ENCODE measurements at places on chromosomes 6 and 20.
A peak's percentile ranks its signal among the peaks of the same experiment; 100 is the strongest.

DNA sequence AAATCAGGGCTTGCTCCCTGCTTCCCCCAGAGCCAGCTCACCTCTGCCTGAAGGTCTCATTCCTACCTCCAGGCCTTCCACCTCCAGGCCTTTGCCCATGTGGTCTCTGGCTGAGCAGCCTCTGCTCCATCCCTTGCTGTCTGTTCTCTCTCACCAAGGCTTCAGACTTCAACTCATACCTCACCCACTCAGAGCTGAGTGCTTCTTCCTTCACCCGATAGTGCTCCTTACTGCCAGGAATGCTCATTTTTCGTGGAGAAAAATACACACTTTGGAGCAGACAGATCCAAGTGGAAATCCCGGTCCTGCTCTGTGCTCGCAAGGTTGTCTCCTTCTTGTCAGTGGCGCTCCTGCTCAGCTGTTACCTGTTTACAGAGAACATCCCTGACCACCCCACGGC lies 7.0 kb upstream of the CDH22 start:
- DNase-seq: no peak

GRCh38 chr20:1820138-1821079 lies 74.8 kb upstream of the SIRPA start:
- DNase-seq: no peak

DNA sequence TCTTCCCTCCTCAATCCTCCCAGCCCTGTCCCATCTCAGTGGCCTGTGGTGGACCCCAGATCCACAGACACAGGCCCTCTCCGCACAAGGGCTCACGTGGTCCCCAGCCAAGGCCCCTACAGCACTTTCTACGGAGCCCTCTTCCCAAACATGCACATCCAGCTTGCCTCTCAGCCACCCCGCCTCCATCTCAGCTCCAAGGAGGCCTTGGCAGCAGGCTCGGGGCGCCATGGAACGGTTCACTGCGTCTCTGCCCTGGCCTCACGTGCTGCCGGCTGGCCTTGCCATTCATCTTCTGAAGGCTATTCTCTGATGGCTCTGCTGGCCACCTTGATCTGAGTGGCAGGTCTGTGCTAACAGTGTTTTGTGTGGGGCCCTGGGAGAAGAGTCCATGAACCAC lies 33.0 kb downstream of the GNAS-AS1 start:
- no peak for DNase-seq

DNA sequence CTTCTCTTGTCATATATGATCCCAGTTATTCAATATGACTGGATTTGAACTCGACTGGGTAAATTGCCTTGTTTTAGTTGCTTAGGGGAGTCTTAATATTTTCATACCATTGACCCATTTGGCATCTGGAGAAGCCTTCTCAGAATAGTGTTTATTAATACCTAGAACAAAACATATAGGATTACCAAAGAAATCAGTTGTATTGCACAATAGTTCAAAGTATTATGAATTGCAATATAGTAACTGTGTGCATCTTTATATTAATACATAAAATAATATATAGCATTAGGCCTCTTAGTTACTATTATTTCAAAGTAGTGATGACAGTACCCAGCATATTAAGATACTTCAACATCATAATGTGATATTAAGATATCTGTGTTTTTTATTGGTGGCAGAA lies 177.8 kb downstream of the PLCB4 start:
- no peak for DNase-seq

- DNase-seq: no peak
Observed at GRCh38 chr20:23349338-23350195, 1.0 kb upstream of the NXT1 start.

DNA sequence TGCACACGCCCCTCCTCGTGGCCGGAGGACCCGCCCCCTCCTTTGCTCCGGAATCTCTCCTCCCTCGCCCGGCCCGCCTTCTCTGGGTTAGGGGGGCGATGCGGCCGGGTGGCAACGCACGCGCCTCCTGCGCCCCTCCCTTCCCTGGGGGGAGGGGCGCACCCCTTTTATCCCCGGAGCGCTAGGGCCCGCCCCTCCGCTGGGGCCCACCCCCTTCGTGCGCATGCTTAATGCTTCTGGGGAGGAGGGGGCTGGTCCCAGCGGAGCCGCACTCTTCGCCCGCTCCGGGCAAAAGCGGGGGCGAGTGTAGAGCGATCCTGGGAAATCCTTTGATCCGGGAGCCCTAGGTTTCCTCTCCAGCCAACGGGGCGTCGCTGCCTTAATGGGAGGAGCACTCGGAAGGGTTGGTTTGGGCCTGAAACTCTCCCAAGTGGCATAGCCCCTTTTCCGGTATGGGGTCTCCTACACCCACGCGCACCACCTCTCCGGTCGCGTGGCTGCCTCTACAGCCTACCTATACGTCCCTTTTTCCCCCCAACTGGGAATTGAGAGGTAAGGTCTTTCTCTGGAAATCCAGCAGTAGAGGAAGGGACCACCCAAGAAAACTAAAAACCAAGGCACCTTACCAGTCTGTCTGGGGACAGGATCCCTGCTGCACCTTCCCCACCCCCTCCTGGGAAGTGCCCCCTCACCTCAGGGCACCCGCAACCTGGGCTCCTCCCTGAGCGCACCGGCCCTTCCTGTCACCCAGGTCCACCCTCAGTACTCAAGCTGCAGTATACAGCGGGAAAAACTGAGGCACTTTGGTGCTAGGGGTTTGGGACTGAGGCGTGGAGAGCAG lies 2.1 kb downstream of the SOX12 start:
- peak; percentile 44 for DNase-seq

GRCh38 chr6:20769631-20770030 lies 235.4 kb downstream of the CDKAL1 start:
- DNase-seq: no peak

- no peak for DNase-seq
Observed at GRCh38 chr20:2759143-2759542, 41.3 kb downstream of the CPXM1 start.

DNA sequence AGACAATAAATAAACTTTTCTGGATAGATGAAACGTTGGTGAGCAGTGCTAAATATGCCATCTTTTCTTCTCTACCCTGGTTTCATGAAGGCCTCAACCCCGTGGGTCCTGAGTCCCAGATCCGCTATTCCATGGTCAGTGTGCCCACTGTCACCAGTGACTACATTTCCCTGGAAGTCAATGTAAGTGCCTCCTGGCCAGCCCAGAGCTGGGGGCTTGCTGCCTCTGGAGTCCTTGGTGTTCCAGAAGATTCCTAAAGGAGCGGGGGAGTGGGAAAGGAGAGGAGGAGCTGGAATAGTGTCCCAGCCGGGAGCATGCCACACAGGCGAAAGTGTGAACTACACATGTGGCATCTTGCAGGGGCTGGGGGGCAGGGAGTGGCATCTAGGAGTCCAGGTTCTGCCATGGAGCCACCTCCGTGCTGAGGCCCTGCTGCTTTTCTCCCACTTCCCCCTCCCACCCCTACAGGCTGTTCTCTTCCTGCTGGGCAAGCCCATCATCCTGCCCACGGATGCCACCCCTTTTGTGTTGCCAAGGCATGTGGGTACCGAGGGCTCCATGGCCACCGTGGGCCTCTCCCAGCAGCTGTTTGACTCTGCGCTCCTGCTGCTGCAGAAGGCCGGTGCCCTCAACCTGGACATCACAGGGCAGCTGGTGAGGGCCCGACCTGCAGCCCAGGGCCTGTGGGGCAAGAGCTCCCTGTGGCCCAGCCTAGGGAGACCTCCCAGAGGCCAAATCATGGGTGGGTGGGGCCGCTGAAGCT lies 10.8 kb downstream of the BPIFB2 start:
- DNase-seq: no peak

DNA sequence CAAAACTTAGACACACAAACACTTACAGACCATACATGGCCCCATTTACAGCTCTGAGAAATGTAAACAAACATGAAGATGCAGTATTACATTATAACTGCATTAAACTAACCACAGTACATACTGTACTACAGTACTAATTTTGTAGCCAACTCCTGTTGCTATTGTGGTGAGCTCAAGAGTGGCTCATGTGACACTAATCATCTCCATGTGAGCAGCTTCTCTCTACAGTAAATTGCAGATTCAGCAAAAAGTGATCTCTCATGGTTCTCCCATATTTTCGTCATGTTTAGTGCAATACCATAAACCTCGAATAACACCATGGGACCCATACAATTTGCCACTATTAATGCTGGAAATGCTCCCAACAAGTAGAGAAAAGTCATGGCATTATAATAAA lies 860.4 kb downstream of the EPHA7 start:
- DNase-seq: no peak

GRCh38 chr6:144343701-144344428 lies 58.7 kb downstream of the UTRN start:
- no peak for DNase-seq
